Fibroblast of skin of abdomen (primary cell): ENCODE measurements at places on chromosomes 7 and 10.

DNA sequence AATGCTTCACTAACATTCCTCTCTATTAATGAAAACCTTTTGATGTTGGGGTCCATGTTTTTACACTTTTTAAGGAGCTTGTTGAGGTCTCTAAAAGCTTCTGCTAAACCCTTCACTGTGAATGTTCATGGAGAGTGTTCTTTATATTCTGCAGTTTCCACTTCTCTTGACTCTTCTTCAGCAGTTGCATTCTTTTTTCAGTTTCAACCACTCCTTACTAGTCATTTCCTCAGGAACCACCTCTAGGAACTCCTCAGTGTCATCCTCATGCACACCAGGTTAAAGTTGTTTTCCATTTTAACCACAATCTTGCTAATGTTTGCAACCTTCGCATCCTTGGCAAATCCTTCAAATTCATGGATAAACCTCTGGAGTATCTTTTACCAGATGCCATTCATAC is 821.6 kb downstream of the ANKRD7 start:
- no peak for DNase-seq

- DNase-seq = no peak
These were observed 5.4 kb downstream of the AGBL3 start for GRCh38 chr7:134991469-134992339.

- no peak for DNase-seq
These were observed 3.8 kb upstream of the TRIM56 start for GRCh38 chr7:101081432-101081831.

GRCh38 chr10:91462423-91462822 is 52.3 kb downstream of the HECTD2 start:
- DNase-seq = peak; percentile 61

DNA sequence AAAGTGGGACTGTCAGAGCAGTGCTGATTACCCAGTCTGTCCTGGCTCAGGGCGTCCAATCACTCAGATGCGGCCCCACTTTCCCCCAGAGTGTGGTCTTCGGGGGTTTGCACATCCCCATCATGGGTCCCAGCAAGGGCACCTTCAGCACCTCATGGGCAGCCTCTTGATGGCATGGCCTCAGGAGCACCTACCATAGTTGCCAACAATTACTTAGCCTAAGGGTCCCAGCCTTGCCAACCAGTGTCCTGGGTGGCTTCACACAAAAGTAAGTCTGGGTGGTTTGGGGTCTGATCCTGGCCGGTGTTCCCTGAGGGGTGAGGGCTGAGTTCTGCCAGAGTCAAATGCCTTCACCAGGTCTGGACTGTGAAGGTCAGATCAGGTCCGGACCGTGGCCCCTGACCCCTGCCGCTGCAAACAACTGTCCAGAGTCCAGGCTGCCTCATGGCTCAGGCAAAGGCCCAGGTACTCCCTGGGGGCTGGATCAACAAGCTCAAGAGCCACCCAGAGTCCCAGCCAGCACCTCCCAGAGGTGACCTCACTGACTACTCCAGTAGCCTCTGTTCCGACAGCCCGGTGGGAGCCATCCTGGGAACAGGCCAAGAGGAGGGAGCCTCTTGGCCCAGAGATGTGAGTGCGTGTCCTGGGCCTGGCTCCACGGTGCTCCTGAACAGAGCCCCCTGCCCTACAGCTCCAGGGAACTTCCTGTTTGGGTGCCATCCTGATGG is 6.2 kb upstream of the MARVELD1 start:
- no peak for DNase-seq

- DNase-seq = no peak
These were observed 142.5 kb upstream of the RET start for GRCh38 chr10:42934351-42934811.

DNA sequence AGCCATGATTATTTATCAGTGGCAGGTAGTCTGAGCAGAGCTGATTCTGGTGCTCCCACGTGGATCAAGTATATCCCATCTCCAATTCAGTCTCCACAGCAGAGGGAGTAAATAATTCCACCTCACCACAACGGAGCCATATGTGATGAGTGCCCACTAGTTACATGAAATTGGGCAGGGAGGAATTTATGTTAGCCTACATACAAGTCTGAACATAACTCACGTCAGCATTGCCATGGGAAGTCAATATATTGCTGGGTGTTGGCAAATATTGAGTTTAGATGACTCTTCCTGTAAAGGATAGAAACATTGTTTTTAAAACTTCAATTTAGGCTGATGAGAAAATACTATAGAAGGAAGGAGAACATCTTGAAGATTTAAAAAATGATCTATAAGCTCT is 269.0 kb upstream of the BMPER start:
- DNase-seq = no peak

DNA sequence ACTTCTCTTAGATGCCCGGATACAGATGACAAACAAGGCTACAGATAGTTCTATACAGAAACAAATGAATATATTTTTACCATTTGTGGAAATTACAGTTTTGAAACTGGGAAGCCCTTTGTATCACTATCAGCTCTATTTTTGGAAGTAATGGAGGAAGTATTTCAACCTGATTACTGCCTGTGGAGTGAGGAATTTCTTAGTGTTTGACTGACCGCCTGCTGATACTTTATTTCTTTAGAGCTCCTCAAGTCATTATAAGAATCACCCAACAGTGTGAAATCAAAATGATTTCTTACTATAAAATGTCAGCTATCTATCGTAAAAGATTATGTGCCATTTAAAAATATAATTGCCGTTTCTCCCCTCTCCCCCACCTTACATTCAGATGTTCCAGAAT is 290.9 kb downstream of the SDK1 start:
- DNase-seq = no peak

GRCh38 chr7:102841290-102841689 is 71.5 kb upstream of the LRRC17 start:
- peak; percentile 36 for DNase-seq

DNA sequence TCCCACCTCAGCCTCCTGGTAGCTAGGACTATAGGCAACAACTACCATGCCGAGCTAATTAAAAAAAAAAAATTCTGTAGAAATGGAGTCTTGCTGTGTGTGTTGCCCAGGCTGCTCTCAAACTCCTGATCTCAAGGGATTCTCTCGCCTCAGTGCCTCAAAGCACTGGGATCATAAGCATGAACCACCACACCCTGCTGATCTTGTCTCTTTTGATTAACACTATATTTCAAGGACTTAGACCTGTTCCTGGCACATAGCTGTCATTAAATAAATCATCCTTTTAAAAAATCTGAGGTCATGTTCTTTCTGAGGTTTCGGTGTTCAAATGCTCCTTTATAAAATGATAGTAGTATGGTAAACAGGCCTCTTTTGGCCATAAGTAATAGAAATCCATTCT is 4.8 kb downstream of the PALS2 start:
- DNase-seq = no peak

GRCh38 chr10:45371560-45371959 is 2.5 kb upstream of the ALOX5 start:
- DNase-seq = no peak

GRCh38 chr10:78205457-78206016 is 171.9 kb downstream of the RPS24 start:
- no peak for DNase-seq

DNA sequence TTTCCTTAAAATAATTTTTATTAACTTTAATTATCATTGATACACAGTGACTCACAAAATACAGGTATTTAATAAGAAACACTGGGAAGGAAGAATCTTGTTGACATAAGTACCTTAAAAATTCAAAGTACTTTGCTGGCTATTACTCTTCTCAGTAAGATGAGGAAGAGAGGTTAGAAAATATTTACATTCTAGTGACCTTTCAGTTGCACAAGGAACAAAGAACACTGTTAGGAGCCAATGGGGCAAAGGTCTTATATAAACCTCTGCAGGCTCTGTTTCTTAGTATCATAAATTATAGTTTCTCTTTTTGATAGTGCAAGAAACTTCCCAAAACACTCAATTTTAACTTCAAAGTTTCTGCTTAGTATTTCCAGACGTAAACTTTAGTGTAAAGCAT is 4.8 kb upstream of the TAX1BP1 start:
- DNase-seq = no peak

DNA sequence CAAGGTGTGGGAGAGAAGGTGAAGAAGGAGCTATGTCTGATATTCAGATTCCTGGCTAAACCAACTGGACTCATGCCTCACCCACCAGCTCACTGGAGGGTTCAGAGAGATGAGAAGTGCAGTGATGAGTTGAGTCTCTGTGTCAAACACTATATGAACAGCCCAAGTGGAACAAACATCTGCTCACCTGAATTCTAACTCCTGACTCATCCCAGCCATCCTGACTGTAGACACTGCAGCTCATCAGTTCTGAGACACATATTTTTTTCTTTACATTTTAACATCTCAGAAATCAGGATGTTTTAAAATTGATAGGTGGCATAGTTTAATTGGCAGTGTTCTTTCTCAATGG is 27.3 kb downstream of the GSDME start:
- DNase-seq = no peak

DNA sequence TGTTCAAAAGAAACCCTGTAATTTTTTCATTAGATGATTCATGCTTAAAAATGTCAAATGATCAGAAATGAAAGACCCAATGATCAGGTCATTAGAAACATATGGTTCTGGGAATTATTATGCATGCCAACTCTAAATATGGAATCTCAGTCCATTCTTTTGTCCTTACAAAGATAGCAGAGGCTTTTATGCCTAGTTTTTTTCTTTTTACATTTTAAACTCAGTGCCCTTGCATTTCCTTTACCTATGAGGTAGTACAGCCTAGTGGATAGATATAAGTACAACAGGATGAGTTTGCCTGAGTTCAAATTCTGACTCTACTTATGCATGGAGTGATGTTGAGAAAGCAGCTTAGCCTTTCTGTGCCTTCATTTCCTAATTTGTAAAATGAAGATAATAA is 392.9 kb downstream of the SUGCT start:
- DNase-seq = peak; percentile 67

DNA sequence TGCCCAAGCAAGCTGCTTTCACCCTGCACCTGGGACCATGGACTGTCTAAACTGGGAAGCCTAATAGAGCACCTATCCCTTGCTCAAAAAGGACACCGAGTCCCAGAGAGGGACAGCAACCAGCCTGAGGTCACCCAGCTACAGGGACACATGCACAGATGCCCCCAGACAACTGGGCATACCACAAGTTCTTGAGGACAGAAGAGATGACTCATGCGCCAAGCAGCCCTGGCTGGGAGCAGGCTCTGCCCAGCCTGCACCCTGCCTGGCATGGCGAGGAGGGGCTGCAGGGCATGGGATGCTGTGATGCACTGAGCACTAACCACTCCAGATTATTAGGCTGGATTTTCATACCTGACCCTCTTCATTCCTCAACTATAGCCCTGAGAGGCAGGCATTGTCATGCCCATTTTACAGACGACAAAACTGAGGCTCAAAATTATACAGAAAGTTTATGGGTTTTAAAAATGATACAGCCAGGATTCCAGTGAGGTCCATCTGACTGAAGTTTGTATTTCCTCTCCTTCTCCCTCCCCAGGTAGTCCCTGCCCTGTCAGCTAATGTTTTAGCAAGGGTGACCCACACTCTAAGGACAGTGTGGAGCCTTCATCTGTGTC is 289.3 kb upstream of the ZMIZ1 start:
- no peak for DNase-seq

DNA sequence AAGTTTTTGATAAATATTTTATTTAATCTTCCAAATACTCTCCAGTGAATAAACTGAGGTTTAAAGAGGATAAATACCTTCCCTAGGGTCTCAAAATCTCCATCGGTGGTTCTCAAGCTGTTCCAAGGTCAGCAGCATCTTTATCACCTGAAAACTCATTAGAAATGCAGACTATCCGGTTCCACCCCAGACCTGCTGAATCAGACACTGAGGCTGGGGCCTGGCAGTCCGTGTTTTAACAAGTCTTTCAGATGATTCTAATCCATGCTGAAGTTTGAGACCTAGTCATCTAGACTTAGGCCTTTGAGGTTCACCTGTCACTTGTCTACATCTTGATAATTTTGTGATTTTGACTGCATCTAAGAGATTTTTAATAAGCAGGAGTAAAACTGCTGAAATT is 37.5 kb downstream of the PLEKHA8 start:
- DNase-seq = no peak

- peak; percentile 31 for DNase-seq
These were observed 60.6 kb upstream of the LRRN3 start for GRCh38 chr7:111030336-111030735.

DNA sequence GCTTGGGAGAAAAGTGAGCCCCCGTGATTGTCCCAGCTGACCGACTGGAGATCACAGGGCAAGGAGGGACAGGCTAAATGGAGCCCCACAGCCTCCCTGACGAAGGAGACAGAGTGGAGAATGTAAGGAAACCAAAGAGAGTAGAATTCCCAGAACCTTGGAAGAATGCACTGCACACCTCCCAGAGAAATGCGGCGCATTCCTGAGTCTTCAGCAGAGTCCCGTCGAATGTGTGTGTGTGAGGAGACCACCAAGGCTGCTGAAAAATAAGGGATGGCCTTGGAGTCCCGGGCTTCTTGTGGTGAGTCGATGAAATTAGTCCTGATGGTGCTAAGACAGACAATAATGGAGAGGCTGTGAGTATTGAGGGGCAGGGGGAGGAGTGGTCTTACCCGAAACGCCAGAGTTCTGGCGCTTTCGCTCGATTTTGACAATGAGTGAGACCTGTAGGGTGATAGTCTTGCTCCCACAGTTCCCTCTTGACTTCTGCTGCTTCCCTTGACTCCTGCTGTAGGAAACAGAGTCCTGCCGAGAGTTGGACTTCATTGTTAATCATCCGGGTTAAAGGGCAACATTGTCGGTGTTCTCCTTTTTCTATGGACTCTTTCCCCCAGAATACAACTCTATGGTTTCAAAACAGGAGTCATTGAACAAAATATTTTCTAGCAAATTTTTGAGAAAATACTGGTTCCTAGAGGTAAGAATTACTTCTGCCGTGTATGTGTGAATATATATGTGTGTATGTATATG is 103.2 kb downstream of the CNNM2 start:
- DNase-seq = no peak

GRCh38 chr7:142654398-142654797 is 94.9 kb upstream of the PRSS1 start:
- DNase-seq = no peak

DNA sequence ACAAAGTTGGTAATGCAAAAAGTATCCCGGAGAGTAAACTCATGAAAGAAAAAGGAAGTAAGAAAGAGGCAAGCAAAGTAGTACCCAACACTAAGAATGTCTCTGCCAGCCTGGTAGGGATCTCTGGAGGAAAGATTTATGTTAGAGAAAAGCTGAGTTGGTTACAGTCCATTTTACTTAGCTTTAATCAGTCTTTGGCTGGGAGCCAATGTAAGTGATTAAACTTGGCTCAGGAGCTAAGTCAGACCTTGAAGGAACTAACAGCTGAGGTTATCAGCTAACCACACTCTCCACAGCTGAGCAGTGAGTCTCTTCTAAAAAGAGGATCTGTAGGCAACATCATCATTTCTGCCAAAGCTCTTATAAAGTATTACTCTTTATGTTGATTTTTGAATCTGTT is 148.0 kb downstream of the ANKRD7 start:
- DNase-seq = no peak

GRCh38 chr10:21196822-21197395 is 299.8 kb upstream of the NEBL start:
- no peak for DNase-seq

DNA sequence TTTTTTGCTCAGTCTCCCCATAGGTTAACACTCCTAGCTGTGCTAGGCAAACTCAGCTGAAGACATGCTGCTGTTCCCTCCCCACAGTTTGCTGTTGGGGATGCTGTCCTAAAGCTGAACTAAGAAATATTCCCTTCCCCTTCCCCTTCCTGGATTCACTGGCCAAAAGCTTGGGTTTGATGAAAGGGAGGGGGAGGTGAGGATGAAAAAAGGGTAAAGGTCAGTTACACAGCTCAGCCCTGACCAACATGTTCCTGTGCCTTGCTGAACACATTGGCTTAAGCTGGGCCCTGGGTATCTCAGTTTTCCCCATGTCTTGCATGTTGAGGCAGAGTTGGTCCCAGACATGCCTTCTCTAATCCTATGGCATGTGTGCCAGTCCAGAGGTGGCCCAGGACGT is 15.3 kb downstream of the CCM2 start:
- no peak for DNase-seq

- peak; percentile 1 for DNase-seq
These were observed 25.6 kb downstream of the CTNNA3 start for GRCh38 chr10:67670401-67670800.
